Cortex of kidney (tissue), 1 donor: ENCODE measurements at places on chromosomes 5 and 9.

GRCh38 chr5:131379723-131380122 lies 115.9 kb downstream of the CDC42SE2 start:
- DNase-seq = no peak

- DNase-seq = no peak
Observed at GRCh38 chr9:89358985-89359384, 40.7 kb downstream of the SECISBP2 start.

GRCh38 chr5:131628990-131629389 lies 6.0 kb downstream of the RAPGEF6 start:
- no peak for DNase-seq

DNA sequence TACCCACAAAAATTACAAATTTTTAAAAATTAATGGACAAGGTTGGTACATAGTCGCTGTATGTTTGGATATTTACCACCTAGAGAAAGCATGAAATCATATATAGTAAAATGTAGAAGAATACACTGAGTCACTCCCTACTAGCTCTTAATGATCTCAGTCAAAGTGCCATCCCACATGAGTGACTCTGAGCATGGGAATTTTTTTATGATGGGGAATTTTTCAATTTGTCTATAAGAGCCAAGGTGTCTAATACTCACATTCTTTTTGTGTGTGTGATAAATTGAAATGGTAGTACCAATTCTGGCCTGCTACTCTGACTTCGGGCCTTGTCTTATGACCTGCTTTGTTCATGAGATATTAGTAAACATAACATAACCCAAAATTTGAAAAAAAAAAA lies 483.2 kb downstream of the CDH10 start:
- no peak for DNase-seq

DNA sequence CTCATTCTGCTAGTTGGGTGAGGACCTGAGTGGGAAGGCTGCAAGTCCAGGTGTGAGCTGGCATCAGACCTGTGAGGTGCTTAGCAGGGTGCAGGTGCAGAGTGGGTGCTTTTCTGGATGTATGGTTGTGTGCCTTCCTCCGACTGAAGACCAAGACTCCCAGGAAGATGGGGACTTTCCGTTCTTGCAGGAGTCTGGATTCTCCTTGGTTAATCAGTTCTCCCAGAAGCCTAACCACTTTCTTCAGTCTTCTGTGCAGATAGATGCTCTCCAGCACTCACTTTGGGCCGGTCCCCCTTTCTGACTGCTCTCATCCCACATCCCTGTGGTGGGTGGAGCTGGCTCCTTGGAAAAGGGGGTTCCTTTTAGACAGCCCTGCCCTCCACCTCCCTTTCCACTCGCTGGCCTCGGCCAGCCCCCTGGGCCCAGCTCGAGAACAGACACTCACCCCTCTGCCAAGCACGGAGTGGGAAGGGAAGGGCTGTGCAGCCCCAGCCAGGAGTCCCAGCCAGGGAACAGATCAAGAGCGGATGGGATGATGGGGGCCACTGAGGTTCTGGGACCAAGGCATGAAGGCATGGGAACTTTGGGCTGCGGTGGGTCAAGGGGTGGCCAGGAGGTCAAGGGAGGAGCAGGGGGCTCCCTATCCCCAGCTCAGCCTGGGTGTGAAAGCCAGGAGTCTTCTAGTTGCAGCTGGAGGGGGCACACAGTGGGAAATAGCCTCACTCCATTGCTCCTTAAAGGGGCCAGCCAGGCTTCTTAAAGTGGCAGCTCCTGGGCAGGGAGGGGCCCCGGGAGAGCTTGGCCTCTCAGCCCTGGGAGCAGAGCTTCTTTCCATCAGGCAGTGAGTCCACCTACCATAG lies 62.4 kb downstream of the FGF18 start:
- DNase-seq = no peak

DNA sequence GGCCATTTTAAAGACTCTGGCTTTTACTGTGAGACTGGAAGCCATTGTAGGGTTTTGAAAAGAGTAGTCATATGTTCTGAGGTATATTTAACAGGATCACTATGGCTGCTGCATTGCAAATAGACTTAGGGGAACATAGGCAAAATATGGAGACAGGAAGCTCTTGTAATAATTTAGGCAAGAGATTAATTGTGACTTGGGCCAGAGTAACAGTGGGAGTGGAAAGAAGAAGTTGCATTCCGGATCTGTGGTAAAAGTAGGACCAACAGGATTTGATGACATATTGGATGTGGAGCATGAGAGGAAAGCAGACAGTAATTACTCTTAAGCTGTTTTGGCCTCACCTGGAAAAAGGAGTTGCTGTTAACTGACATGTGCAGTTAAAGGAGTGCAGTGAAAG lies 85.6 kb downstream of the SMIM15 start:
- DNase-seq = no peak

DNA sequence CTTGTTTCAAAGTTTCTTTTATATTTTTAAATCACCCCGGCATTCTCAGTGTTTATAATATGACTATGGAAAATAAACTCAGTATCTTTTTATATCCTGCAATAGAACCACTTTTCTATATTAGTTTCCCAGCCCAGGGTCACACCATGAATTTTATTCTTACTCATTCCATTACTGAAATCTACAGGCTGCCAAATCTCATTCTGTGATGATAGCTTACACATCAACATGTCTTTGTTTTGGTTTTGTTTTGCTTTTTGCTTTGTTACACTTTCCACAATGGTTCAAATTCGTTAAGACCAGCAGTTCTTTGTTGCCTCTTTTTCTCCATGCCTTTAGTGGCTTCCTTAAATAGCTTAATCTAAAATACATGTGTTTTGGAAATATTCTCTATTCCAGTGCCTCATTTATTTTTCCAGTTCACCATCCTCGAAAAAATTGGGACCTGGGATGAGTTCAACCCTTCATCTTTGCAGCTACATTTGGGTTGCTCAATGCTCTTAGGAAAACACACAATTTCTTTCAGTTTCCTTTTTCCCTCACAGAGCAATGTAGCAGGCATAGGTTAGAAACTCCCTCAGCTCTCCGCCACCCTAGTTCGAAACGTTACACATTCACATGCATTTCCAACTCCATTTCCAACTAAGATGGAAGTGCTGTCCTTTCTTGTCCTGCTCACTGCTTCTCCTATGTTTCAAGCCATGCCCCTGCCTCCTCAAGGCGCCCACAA lies 1146.3 kb downstream of the MAT2B start:
- no peak for DNase-seq

DNA sequence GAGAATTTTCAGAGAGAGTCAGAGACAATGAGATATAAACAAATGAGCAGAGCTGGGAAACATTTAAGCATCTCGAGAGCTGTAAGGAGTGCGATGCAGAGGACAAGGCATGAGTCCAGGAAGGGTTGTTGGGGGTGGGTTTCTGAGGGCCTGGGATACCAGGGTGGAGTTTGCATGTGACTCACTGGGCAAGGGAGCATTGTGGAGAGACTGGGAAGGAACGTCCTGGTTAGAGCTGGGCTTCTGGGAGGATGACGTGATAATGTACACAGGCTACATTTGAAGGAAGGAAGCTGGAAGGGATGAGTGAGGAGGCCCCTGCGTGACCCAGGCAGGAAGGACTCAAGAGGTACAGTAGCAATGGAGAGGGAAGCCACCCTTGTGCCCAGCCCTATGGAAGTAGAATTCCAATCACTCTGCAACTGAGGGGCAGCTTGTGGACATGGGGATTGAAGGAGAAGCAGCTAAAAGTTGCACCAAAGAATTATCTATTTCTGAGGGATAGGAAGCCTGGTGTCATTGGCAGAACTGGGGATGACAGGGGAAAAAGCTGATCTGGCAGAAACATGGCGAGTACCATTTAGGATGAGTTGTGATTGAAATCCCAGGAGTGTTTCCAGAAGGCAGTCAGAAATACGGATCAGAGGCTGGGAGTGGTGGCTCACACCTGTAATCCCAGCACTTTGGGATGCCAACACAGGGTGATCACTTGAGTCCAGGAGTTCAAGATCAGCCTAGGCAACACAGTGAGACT lies 59.3 kb upstream of the AFAP1L1 start:
- no peak for DNase-seq
